ENCODE measurements at places on chromosomes 6 and 20.

DNA sequence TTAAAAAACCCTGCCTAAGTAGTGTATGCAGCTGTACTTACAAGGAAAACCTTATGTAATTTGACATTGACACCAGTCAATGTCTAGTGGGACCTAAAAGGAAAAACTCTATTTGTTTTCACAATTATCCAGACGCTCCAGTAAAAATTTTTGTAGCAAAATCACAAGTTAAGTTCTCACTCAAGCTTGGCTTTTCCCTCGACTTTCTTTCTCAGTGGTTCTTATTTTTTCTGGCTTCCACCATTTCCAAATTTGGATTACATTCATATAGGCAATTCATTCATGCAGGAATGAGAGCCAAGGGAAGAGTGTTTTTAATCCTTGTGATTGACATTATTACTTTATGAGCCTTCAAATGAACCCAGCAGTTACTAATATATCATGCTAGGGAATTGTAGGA lies 66.0 kb upstream of the ADGRG6 start:
- no peak for DNase-seq

- no peak for DNase-seq
Measured at GRCh38 chr6:143940011-143940597, 68.0 kb downstream of the PLAGL1 start.

- no peak for DNase-seq
Measured at GRCh38 chr20:44020406-44021148, 105.9 kb downstream of the TOX2 start.

- no peak for DNase-seq
Measured at GRCh38 chr6:166473886-166474571, 91.3 kb upstream of the MPC1 start.

- DNase-seq: no peak
Measured at GRCh38 chr6:56482525-56482924, 160.2 kb downstream of the DST start.

DNA sequence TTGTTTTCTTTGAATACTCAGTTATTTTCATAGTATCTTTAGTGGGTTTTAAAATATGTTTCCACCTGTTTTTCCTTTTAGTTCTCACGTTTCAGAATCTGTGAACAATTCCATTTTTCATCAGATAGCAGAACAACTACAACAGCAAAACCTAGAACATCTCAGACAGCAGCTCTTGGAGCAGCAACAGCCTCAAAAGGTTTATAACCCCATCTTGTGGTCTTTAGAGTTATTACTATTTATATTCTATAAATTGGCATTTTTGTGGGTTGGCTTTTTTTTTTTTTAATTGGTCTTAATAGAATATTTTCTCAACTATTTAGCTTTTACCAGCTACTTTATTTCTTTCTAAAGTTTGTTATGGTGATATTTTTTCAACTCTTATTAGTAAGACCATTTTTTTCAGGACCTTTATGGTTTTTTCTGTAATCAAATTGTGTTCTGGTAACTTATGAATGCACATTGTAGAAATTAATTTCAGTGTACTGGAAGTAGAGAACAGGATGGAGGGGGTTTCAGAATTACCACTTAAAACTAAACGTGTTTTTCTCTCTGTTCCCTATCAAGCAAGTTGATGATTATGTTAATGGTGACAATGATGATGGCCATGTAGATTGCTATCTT lies 72.2 kb downstream of the SCAF8 start:
- no peak for DNase-seq

- DNase-seq: no peak
Measured at GRCh38 chr20:11315525-11315924, 602.2 kb upstream of the BTBD3 start.

- DNase-seq: no peak
Measured at GRCh38 chr6:151285122-151285521, 45.4 kb downstream of the AKAP12 start.

- no peak for DNase-seq
Measured at GRCh38 chr6:2194643-2195042, 50.8 kb downstream of the GMDS start.

- no peak for DNase-seq
Measured at GRCh38 chr6:135983718-135984343, 132.3 kb downstream of the PDE7B start.

- DNase-seq: no peak
Measured at GRCh38 chr20:64153861-64154589, 10.2 kb upstream of the MYT1 start.

DNA sequence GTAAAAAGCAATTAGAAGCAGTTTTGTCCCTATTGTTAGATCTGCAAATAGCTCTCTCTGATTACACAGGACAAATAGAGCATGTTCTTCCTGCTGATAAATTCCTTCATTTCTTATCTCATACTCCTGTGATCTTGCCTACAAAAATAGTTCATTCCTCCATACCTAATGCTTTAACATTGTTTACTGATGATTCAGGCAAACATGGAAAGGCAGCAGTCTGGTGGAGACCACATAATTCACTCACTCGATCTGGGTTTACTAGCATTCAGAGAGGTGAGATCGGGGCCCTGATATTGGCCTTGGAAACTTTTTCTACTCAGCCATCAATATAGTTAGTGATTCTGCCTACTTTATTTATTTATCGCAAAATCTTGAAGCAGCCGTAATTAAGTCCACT lies 20.2 kb downstream of the HLA-DPA1 start:
- no peak for DNase-seq

DNA sequence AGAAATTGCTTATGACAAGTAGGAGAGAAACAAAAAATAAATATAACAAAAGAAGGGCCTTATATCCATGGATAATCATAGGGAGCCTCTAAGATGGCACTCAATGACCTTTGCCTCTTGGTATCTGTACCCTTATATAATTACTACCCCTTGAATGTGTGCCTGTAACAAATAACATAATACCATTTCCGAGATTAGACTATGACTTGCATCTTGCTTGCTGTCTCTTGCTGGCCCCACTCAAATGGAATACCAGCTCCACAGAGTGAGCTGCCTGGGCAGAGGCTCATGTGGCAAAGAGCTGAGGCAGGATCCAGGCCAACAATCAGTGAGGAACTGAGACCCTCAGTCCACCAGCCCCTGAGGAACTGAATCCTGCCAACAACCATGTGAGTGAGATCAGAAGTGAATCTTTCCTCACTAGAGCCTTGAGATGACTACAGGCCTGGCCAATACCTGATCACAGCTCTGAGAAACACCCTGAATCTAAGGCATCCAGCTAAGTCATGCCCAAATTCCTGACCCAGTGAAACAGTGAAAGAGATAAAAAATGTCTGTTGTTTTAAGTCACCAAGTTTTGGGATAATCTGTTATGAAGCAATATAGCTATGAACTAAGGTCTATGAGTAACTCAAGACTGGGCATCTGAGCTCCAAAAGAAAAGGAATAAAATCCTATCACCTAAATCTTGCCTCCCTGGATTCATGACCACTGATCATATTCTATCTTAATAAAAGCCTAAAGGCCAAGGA lies 5.5 kb downstream of the KATNA1 start:
- no peak for DNase-seq

DNA sequence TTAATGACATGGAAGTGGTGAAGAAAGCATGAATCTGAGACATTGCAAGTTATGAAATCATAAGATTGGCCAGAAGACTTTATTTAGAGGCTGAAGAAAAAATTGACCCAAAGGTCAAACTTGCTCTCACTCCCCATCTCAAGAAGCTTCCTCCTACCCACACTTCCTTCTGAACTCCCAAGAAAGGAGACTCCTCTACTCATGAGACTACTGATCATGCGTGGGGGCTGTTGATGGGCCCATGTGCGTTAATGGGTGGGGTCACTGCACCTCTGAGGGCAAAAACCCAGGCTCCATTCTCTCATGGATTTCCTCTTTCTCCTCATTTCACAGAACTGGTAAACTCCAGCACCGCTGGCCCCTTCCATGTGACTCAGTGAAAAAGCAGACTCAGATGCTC lies 470.6 kb upstream of the ARID1B start:
- no peak for DNase-seq

DNA sequence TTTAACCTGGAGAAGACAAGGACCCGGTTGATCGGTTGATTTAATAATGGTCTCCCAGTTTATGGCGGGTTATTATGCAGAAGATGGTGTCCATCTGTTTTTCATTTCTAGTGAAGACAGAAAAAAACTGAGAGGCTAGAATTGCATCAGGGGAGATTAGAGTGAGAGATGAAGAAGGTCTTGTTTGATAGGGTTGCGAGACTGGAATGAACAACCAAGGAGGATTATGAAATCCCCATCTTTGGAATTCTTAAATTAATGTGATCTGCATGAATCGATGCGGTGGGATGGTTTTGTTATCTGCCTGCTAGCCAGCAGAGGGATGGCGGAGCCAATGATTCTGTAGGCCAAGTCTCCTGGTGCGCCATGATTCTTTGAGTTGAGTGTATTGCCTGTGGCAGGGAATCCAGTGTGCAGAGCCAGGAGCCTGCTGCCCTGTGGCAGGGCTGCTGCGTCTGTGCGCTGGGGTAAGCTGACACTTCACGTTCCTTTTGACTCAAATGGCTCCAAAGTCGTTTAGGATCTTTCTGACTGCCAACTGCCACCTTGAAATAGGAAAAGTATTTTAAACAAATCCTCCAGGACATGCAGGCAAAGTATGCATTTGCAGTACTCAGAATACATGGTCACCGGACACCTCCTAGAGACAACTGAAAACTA lies 200.1 kb downstream of the CLIC5 start:
- no peak for DNase-seq

GRCh38 chr20:50224531-50225255 lies 34.1 kb downstream of the CEBPB start:
- DNase-seq: no peak

DNA sequence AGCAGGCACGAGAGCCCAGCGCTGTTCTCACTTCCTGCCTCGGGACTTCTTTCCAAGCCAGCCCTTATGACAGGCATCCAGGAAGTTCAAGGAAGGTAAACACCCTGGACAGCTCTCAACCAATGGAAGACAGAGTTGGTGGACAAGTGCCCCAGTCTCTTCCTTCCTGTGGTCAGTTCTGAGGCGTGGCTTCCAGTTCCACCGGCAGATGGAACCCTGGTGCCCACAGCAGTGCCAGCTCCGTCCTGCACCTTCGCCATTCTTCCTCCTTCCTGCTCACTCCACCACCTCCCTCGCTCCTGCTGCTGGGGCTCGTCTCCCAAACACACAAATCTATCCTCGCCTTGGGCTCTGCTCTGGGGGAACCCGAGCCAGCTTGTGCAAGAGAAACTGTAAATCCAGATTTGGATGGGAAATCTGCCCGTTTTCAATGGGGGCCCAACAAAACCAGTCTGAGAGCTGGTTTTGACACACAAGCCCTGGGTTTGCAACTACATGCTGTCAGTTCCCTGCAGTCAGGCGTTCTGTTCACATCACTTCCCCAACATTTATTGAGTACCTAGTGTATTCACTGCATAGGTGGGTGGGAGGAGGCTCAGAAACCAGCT lies 162.7 kb downstream of the GRM4 start:
- DNase-seq: no peak

GRCh38 chr6:31702405-31702818 lies 712 bp downstream of the ABHD16A start:
- DNase-seq: no peak

GRCh38 chr20:37205130-37205529 lies 25.8 kb upstream of the MROH8 start:
- DNase-seq: no peak

- DNase-seq: no peak
Measured at GRCh38 chr20:32847964-32848363, 10.8 kb upstream of the EFCAB8 start.

DNA sequence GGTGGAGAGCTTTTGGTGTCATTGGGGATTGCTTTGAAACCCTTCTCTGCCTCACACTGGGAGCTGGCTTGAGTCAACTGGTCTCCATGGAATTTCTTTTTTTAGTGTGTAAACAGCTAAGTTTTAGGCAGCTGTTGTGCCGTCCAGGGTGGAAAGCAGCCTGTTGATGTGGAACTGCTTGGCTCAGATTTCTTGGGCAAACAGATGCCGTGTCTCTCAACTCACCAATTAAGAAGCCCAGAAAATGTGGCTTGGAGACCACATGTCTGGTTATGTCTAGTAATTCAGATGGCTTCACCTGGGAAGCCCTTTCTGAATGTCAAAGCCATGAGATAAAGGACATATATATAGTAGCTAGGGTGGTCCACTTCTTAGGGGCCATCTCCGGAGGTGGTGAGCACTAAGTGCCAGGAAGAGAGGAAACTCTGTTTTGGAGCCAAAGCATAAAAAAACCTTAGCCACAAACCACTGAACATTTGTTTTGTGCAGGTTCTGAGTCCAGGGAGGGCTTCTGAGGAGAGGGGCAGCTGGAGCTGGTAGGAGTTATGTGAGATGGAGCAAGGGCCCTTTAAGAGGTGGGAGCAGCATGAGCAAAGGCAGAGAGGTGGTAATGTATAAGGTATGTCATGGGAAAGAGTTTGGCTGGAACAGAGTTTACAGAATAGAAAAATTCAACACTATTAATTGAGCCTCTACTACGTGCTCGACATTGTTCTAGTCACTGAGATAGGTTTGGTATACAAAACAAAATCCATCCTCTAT lies 31.2 kb downstream of the SRSF3 start:
- DNase-seq: no peak

- no peak for DNase-seq
Measured at GRCh38 chr6:143844006-143844405, 868 bp downstream of the LTV1 start.

DNA sequence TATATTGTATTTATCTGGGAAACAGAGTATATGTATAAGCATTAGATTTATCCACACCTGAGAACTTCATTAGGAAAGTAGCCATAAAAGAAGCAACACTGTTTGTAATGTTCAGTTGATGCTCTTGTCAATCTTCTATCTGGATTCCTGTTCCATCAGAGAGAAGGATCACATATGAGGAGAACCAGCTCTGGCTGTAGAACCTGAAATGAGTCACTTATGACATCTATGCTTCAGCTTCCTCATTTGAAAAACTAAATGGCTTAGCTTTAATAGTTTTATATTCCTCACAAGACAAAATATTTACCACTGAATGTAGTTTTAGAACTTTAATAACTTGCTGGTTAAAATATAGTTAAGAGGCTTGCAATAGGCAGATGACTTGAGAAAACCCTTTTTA lies 144.7 kb downstream of the TASP1 start:
- no peak for DNase-seq

GRCh38 chr20:47982574-47983360 lies 197.5 kb upstream of the SULF2 start:
- no peak for DNase-seq

GRCh38 chr6:3813150-3813780 lies 35.9 kb upstream of the FAM50B start:
- DNase-seq: no peak

- no peak for DNase-seq
Measured at GRCh38 chr6:135451617-135452190, 45.8 kb downstream of the AHI1 start.

All from progenitor cell of endocrine pancreas (in vitro differentiated cells).